AML-193 (cell line): ENCODE measurements at places on chromosomes 5 and 9.
A peak's percentile ranks its signal among the peaks of the same experiment; 100 is the strongest.

GRCh38 chr5:107306594-107306993, 364.1 kb downstream of the EFNA5 start:
- no peak for DNase-seq

GRCh38 chr5:157516006-157516405, 56.0 kb downstream of the NIPAL4 start:
- DNase-seq = no peak

- no peak for DNase-seq
Observed at GRCh38 chr5:177450667-177451424, 4.2 kb downstream of the PRR7 start.

DNA sequence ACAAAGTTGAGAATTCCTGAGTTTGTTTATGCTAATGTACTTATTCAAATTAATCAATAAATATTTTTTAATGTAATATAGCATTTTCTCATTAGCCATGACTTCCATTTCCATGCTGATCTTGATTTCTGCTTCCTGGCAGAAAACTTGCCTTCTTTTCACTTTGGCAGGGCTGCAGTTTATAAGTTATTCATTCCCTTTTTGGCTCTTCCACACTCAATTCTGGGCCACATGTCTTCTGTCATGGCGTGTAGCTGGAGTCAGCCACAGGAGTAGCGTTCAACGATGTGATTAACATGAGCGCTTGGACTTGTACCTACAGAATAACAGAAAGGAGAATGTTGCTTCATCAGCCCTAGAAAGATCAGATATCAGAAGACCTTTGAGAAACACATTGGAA, 172.9 kb downstream of the CFAP90 start:
- no peak for DNase-seq

GRCh38 chr9:128214571-128215490, 11.7 kb downstream of the DNM1 start:
- DNase-seq = no peak

DNA sequence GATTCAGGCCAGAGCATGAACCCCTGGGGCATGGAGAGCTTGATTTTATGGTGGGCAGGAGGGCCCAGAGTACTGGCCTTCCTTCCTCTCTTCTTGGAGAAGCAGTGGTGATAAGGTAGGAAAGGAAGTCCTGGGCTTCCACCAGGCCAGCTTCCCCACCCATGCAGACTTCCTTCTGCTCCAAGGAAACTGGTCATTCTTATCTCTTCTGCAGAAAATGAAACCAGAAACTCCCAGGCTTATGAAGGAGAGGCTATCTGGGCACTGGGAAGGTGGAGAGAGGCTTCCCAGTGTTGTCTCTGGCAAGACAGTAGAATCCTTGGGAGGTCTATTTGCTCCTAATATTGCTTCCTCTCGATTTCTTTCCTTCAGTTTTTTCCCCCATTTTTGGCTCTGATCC, 110.5 kb upstream of the EQTN start:
- no peak for DNase-seq

DNA sequence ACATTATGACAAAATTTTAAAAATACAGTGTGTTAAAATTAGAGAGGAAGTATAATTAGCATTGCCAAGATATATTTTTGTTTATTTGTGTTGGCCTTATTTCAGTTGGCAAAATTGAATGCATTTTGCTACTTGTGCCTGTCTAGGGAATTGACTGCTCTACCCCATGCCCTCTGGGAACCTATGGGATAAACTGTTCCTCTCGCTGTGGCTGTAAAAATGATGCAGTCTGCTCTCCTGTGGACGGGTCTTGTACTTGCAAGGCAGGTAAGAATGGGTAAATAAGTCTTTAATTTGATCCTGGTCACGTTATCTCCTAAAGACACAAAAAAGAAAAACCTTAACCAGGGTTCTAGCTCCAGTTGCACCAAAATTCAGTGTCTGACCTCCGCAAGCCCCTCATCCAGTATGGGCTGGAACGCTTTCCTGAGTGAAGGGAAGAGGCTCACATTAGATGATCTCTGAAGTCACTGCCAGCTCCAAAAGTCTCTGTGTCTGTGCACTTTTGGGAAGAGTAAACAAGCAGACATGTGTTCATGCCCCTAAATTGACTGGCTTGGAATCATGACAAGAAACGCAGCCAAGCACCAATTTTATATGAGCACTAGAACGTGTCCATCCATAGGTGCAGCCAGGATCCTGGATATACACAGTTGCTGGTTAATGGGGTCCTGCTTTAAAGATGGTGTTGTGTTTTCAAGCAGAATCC, 98.3 kb upstream of the PRRC1 start:
- no peak for DNase-seq

DNA sequence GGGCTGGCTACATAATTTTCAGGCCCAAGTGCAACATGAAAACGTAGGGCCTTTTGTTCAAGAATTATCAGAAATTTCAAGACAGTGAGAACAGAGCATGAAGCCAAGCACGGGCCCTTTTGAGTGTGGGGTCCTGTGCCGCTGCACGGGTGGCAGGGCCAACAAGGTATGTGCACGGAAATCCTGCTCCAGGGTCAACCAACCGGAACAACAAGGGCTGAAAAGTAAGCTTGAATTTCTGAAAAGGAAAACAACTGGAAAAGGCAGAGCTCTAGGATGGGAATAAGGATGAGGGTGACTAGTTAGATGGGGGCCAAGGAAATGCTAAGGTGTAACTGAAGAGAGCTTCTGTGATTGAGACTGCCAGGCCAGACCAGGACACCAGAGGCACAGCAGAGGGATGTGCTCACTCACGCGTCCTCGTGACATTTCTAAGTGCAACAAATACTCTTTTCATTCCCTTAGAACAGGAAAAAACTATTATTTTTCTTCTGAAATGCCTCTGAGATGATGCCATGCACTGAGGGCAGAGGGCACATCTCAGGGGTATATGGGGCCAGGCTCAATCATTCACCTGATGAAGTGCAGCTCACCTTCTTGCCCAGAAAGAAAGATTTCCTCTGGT, 80.6 kb upstream of the LRRTM2 start:
- DNase-seq = no peak

DNA sequence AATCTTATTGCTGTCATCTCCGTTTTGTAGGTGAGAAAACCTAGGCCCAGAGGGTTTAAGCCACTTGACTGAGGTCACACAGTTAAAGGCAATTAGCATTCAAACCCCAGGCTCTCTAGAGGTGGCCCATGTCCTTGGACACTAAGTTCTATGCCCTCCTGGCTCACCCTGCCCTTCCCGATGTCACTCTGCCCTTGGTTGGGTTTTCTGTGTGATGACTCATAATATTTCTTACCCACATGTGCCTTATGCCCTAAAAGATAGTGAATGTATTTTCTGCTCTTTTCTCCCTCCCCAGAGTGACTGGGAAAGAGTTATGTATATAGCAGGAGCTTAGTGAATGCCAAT, 174.5 kb upstream of the PITX1 start:
- DNase-seq = no peak

DNA sequence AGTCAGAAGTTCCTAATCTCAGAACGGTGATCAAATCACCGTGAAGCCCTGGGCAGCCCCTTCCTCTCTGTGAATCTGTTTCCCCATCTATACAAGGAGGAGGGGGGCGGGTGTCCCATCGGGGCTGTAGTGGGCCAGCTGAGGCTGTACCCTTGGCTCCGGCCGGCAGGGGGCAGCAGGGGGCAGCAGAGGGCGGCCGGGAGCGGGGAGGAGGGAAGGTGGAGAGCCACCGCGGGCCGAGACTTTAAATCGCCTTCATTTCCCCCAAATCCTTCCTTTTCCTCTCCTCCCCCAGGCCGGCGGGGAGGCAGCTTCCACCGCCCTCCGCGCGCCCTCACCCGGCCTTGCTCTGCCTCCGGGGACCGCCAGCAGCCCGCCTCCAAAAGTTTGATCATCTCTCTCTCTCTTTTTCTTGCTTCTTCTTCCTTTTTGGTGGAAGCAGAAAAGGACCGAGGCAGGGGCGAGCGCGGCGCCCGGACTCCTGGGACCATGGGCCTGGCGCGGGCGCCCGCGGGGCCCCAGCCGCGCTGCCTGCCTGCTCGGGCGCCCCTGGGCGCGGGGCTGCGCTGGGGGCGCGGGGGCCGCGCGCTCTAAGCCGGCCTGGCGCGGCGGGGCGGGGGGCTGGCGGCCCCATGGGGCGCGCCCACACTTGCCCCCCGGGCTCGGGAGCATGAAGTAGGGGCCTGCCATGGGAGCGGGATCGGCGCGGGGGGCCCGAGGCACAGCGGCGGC, at the start of gene COL27A1:
TSS of gene COL27A1 (plus strand) at position 275 of the 732 bp plus-strand sequence. CDS start at position 689, 414 bp downstream.
- DNase-seq = peak; percentile 30

- DNase-seq = no peak
Observed at GRCh38 chr5:4901305-4901811, 238.8 kb upstream of the ADAMTS16 start.

DNA sequence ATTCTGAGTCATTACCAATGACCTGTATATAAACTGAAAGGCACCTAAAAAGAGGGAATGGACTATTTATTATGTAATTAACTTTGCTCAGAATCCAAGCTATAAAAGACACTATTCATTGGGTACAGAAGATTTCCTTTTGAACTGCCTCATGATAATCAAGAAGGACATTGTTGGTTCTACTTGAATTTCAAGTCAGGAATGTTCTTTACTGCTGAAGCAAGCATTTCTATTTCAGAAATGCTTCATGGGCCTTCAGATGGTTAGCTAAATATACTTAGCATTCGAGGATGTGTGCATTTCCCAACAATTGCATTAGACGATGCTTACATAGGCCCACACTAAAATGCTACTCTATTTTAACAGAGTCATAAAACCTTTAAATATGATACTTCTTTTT, 658.2 kb upstream of the DMAC1 start:
- no peak for DNase-seq
